AG04450 (cell line): ENCODE measurements at places on chromosomes 12 and 14. TPM values are rescaled to one million over a fixed set of nuclear protein-coding genes. Genes with fewer than 3 reads are reported as not detected.

Gene GLT1D1
- polyA plus RNA-seq = not detected in 2 replicates

Gene ZBTB25
- polyA plus RNA-seq = 6.3 and 7.3 TPM in 2 replicates

Gene KLRC4
- polyA plus RNA-seq = not detected in 2 replicates

Gene KCNA1
- polyA plus RNA-seq = not detected in 2 replicates

- no peak for DNase-seq
Measured at GRCh38 chr14:36747411-36748184, 85.9 kb downstream of the PAX9 start.

DNA sequence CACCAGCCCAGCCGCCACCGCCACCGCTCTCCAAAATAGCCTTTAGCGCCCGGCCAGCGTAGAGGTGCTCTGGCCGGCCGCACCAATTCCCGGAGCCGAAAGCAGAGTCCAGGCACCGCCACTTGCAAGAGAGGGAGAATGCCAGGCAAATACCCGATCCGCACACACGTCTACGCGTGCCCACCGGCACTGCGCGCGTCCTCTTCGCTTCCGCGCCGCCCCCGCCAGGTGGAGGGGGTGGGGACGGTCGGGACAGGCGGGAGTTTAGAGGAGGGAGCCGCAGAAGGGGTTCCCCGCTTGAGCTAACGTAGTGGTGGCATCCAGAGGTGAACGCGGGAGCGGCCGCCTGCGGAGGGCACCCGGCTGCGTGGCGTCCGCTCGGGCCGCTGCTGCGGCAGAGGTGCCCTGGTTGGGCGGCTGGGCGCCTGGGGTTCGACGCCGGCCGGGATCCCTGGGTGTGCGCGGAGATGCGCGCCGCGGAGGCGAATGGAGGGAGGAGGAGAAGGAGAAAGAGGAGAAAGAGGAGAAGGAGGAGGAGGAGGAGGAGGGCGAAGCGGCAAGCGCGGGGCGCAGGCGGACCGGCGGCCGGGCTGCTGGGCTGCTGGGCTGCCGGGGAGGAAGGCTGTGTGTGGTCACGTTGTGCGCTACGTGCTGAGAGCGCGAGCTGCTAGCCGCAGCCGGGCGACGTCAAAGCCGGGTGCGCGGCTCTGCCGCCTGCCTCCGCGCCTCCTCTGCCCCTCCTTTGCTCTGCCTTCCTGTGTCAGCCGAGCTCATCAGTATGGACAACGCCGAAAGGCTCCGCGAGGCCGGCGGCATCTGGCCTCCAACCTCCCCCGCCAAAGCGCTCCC is at the start of gene MDGA2:
MDGA2 (minus strand) TSS at position 140 of the 849 bp plus-strand sequence.
- no peak for DNase-seq

- no peak for DNase-seq
Measured at GRCh38 chr12:121144416-121144914, 11.8 kb downstream of the P2RX7 start.

GRCh38 chr14:30564235-30564867 is 5.4 kb downstream of the G2E3 start:
- DNase-seq = no peak
